ENCODE measurements at places on chromosomes 1 and 21.

GRCh38 chr1:40530735-40531380 is 579 bp upstream of the ZNF684 start:
- no peak for DNase-seq

- DNase-seq, result no peak
These were observed 351.8 kb upstream of the FMN2 start for GRCh38 chr1:239739919-239740318.

DNA sequence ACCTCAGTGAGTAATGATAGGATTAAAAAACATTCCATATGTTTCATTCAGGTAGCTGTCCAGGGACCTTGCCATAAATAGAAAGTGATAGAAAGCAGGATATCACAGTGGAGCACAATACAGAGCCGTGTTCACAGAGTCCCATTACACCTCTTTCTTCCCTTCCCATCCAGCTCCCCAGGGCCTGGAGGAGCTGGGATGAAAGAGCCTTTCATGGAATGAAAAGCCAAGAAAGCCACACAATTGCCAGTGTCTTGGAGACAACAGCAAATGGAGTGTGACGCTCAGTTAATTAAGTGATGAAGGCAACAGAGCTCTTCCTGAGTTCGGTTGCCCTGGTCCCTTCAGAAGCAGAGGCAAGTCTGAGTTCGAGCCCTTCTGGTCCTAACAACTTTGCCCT is 387.3 kb upstream of the PLXNA2 start:
- DNase-seq, result no peak

DNA sequence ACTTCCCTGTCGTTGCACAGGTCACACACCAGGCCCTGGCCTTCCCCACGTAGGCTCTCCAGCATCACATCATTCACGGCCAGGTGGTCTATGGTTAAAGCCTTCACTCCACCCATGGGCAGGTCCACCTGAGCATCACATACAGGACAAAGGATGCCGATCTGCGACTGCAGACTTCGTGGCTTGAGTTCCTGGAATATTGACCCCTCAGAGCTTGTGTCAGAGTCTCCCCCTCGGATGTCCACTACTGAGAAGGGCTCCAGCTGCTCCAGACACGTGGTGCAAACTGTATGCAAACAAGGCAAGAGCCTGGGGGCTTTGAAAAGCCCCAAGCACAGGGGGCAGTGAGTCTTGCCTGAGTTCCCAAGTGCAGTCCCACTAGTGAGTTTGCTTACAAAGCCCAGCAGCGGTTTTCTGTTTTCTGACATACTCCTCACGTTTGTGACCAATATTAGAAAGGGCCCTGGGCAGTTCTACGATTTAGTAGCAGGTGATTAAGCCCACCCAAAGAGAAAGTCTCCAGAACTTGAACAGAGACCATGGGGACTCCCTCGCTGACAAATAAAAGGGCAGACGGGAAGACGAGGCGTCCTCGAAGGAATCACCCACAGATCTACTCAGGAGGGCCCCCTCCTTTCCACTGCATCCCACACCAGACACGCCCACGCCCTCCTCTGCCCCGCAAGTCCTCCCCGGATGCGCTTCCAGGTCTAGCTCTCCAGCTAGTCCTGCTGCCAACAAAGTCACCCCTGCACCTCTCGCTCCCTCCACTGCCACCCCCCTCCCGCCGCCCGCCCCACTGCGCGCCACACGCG is 568 bp downstream of the TRIM45 start:
- DNase-seq, result no peak

DNA sequence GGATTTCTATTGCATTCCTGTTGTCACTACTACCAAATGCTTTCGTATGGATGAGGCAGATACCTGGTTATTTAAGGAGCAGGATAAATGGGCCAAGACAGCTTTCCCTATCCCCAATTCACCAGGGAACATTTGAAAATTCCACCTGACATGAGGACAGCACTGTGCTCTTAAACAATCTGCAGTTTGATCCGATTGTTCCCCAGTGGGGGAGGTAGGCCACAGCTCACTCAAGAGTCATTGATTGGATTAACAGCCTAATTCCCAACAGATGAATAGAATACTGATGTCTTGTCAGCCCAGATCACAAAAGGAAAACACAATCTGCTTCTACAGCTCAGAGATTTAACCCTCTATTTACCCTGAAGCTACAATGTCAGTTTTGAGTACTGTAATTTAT is 123.9 kb downstream of the LHX4 start:
- DNase-seq, result no peak

- no peak for DNase-seq
These were observed 76.2 kb upstream of the KAZN start for GRCh38 chr1:14522077-14522925.

DNA sequence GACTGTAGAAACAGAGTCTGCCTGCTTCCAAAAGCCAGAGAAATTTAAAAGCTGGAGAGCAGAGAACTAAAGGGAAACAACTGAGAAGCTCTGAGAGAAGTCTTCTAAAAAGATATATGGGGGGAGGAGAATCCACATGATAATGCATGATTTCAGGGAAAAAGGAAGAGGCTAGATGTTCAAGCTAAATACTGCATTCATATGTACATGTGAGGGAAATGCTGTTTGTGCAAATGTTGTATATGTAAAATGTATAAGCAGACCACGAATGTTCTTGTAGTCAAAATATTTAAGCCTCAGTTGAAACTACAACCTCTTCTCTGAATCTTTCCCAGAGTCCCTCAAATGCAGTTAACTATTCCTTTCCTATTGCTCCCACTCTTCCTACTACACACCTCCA is 79.2 kb downstream of the AKT3 start:
- DNase-seq, result no peak
